Activated T-helper 1 cell treated with anti-CD3 and anti-CD28 coated beads, Interleukin-12 subunit alpha, Interleukin-12 subunit beta, Interleukin-2, Interleukin-4 antibody, amounts not matched to agents 30 ng/mL and 10 ng/mL and 1 ng/mL, durations not matched to agents 14 hours and 24 hours and 36 hours (primary cell): ENCODE measurements at places on chromosomes 3 and 15.

DNA sequence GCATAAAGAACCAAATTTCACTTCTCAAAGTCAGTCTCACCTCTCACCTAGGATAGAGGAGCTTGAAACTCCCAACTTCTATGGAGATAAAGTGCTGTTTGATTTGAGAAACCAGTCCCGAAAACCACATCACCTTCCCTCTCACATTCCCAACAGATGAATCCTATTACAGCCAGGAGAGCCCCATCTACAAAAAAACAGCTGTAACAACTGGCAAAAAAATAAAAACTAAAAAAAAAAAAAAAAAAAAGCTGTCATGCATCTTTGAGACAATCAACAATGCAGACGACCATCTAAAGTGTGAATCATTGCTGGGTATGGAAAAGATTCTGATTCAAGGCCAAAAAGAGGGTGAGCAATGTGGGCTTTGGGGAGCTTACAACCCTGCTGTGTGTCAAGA lies 23.8 kb downstream of the HOMER2 start:
- no peak overlapping the region for H3K27ac ChIP-seq
- H3K36me3 ChIP-seq, result no peaks in the 10 kb centered on the region
- peaks cover 6% of the 10 kb centered on the region for H3K4me1 ChIP-seq
- DNase-seq, result no peak

DNA sequence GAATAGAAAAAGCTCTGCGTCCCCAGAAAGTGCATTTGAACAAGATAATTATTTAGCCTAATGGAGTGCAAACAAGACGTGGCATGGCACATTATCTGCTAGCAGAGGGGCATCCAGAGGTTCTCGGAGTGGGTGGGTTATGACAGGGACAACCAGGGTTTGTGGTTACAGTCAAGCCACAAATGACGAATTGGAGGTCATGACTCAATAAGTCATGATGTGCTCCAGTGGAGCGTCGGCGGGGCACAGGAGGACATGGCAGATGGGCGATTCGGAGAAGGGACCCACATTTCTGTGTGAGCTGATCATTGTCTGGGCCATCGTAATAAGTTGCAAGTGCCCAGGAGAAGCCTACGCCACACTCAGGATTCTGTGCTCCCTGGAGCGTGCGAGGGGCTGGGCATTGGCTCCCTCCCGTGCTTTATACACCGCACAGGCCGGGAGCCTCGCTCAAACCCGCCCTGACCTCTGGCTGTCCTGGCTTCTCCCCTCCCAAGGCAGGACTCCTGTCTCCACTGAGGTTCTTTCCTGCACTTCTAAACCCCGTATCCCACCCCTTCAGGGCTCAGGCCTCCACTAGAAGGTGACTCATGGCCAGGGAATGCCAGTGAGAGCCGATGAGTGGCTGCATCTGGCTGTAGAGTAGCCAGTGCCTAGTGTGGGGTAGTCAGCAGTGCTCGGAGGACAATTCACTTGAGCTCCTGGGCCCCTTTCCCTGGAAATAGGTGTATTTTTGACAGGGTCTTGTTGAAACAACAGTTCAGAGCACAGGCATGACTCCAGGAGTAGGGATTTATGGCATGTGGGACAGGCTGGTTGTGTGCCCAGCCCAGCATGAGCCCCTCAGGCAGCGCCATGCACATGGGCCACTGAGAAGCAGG lies 67.4 kb downstream of the GRIP2 start:
- no peaks in the 10 kb centered on the region for H3K4me1 ChIP-seq
- peaks cover 19% of the 10 kb centered on the region for H3K36me3 ChIP-seq
- no peak overlapping the region for H3K27ac ChIP-seq

- no peak for DNase-seq
- no peaks in the 10 kb centered on the region for H3K4me1 ChIP-seq
- peaks cover 21% of the 10 kb centered on the region for H3K36me3 ChIP-seq
- H3K4me3 ChIP-seq, result no peak overlapping the region
- no peak overlapping the region for H3K27ac ChIP-seq
These were observed 67.9 kb downstream of the CYFIP1 start for GRCh38 chr15:22912256-22912655.

- DNase-seq, result no peak
- no peaks in the 10 kb centered on the region for H3K27me3 ChIP-seq
- no peaks in the 10 kb centered on the region for H3K36me3 ChIP-seq
- no peak overlapping the region for H3K27ac ChIP-seq
These were observed 198.1 kb downstream of the NEK10 start for GRCh38 chr3:27171113-27171512.

DNA sequence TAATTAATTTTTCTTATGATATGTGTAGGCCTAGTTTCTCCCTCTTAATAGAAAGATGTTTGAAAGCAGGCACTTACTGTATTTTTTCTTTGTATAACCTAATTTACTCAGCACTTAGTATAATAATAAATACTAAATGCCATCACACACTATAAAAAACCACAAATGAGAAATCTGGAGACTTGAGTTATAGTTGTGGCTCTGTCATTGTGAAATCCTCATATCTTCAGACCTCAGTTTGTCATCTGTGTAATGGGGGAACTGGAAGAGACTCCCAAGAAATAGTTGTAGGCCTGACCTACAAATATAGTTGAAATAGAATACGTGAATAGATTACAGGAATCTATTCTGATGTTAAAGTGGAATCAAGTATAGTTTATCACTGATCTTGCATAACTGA lies 287.6 kb upstream of the DPH6 start:
- no peaks in the 10 kb centered on the region for H3K4me1 ChIP-seq
- H3K27me3 ChIP-seq, result no peaks in the 10 kb centered on the region
- H3K27ac ChIP-seq, result no peak overlapping the region
- no peaks in the 10 kb centered on the region for H3K36me3 ChIP-seq
- DNase-seq, result no peak
- H3K4me3 ChIP-seq, result no peak overlapping the region

- no peak overlapping the region for H3K4me3 ChIP-seq
- DNase-seq, result no peak
- H3K27me3 ChIP-seq, result no peaks in the 10 kb centered on the region
- peaks cover 1% of the 10 kb centered on the region for H3K36me3 ChIP-seq
- H3K4me1 ChIP-seq, result peaks cover 15% of the 10 kb centered on the region
These were observed 24.1 kb downstream of the PDE8A start for GRCh38 chr15:85005746-85006145.

GRCh38 chr15:91694131-91694830 lies 159.2 kb upstream of the SLCO3A1 start:
- H3K27ac ChIP-seq, result no peak overlapping the region
- H3K4me1 ChIP-seq, result no peaks in the 10 kb centered on the region
- peaks cover 5% of the 10 kb centered on the region for H3K27me3 ChIP-seq

DNA sequence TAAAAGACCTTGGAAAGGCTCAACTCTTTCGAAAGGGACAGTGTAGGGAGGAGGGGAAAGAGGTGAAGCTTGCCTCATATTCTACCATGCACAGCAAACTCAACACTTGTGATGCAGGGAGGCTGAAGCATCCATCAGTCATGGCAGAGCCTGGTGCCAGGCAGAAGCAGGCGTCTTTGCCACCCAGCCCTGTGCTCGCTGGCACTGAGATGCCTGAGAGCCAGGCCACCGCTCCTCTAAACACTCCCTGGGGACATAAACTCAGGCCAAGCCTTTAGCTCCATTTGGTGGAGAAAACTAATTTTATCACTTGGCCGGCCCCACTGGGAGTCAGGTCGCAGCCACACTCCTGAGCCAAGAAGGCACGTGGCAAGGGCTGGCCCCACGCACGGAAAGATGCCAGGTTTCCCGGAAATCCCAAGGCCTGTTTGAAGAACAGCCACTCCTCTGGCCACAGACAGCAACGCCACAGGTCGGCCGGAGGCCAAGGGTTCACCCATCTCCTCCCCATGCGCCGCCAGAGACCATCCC lies 30.7 kb downstream of the XXYLT1 start:
- no peaks in the 10 kb centered on the region for H3K4me1 ChIP-seq
- no peak for DNase-seq
- H3K4me3 ChIP-seq, result no peak overlapping the region
- no peaks in the 10 kb centered on the region for H3K27me3 ChIP-seq
- no peak overlapping the region for H3K27ac ChIP-seq

DNA sequence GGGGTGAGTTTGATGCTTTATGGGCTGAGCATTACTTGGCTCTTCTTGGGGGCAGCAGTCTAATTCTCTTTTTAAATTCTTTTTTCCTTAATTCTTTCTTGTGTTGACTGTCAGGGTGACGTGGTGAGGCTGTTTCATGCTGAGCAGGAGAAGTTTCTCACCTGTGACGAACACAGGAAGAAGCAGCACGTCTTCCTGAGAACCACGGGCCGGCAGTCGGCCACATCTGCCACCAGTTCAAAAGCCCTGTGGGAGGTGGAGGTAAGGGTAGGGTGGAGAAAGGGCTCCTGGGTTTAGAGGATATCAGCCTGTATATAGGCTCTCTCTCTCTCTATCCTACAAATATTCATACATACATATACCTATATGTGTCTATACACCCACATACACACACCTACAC lies 152.3 kb downstream of the ITPR1 start:
- no peaks in the 10 kb centered on the region for H3K27me3 ChIP-seq
- peaks cover 50% of the 10 kb centered on the region for H3K36me3 ChIP-seq
- DNase-seq, result no peak
- peaks cover 10% of the 10 kb centered on the region for H3K4me1 ChIP-seq
- no peak overlapping the region for H3K4me3 ChIP-seq

- H3K27me3 ChIP-seq, result no peaks in the 10 kb centered on the region
- H3K4me3 ChIP-seq, result no peak overlapping the region
- H3K36me3 ChIP-seq, result peaks cover 25% of the 10 kb centered on the region
These were observed 41.3 kb downstream of the ANKRD28 start for GRCh38 chr3:15756505-15756904.

GRCh38 chr3:58672880-58673279 lies 6.3 kb upstream of the FAM3D start:
- no peaks in the 10 kb centered on the region for H3K36me3 ChIP-seq
- H3K27ac ChIP-seq, result no peak overlapping the region
- H3K27me3 ChIP-seq, result peaks cover 5% of the 10 kb centered on the region
- no peak overlapping the region for H3K4me3 ChIP-seq

DNA sequence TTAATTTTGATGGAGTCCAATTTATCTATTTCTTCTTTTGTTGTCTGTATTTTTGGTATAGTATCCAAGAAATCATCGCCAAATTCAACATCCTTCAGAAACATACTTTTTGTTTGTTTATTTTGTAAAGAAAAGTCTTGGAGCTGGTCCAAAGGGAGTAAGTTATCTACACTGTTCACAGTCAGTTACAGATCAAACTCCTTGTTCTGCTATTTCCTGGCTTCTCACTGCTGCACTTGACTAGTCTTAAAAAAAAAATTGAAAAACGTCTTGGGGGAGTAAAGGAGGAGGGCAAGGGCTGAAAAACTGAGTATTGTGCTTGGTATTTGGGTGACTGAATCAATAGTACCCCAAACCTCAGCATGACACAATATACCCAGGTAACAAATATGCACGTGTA lies 105.6 kb downstream of the NFKBIZ start:
- peaks cover 5% of the 10 kb centered on the region for H3K36me3 ChIP-seq
- DNase-seq, result no peak
- peaks cover 5% of the 10 kb centered on the region for H3K27me3 ChIP-seq
- no peak overlapping the region for H3K4me3 ChIP-seq
